ENCODE measurements at places on chromosomes 12 and 14.

GRCh38 chr14:58298477-58299400, at the start of gene ARID4A:
Gene ARID4A, plus strand, starts transcription at chr14:58298555. Its CDS starts 1,300 bp downstream, at chr14:58299855.
- DNase-seq, result peak; percentile 66

DNA sequence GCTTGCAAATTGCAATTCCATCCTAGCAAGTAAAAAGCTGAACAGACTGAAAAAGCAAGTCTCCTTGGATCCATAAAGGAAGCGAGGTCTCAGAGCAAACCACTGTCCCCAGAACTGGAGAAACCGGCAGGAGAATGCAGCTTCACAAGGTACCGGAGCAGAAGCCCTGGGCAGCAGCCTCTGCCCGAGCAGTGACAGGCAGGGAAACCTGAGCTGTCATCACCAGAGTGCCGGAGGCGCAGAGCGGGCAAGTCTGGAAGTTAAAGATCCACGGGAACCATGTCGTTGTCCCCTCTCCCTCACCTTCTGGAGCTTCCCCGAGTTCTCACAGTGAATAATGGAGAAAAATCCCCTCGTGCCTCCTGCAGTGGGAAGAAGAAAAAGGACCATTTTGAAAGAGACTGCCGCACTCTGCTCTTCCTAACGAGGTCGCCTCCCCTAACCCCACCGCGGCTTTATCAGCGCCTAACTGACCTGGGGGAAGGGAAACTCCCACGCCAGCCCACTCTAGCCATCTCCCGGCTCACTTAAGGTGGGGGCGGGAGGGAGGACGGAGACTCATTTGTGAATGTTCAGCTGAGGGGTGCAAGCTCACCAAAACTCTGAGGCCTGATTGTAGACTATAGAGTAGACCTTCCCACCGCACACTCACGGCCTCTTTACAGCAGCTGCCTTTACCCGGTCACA, 27.8 kb downstream of the FBXL14 start:
- DNase-seq, result no peak

DNA sequence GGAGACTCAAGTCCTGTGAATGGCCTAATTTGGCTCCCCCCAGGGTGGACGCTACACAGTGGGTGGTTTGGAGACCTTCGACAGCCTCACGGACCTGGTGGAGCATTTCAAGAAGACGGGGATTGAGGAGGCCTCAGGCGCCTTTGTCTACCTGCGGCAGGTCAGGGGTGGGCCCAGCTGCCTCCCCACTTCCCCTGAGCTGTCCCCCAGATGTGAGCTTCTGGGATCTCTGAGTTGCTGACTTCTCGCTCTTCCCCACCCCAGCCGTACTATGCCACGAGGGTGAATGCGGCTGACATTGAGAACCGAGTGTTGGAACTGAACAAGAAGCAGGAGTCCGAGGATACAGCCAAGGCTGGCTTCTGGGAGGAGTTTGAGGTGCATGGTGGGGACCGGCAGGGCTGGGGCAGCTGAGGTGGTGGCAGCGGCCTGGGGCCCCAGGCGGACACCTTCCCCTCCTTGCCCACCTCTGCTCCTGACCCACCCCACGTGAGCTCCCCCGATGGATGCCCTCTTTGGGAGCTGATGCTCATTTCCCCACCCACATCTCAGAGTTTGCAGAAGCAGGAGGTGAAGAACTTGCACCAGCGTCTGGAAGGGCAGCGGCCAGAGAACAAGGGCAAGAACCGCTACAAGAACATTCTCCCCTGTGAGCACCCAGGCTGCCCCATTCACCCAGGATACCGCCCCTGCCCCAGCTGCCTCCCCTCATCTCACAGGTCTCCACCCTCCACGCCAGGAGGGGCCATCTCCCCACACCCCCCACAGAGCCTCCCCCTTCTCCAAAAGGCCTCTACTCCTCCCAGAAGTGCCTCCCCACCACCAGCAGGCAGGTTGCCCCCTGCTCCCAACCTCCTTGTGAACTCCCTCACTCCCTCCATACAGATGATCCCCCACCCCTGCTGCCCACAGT, 4.2 kb downstream of the PTPN6 start:
- DNase-seq, result no peak

- no peak for DNase-seq
Measured at GRCh38 chr14:29425705-29426482, 501.8 kb downstream of the PRKD1 start.

DNA sequence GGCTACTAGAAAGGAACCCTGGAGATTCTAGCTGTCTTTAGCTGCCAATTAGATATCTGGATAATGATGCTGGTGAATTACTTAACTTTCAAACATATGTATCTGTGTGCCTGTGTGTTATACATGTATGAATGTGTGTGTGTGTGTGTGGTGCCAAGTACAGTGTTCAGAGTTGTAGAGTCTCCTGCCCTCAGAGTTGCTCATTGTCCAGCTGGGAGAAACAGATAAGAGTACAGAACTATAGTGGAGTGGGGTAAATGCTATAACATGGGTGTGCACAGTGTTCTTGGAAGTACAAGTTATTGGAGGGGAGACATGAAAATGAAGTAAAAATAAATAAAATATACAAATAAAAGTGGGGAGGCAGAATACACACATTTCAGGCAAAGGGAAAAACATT, 23.6 kb upstream of the ADAM20 start:
- no peak for DNase-seq

DNA sequence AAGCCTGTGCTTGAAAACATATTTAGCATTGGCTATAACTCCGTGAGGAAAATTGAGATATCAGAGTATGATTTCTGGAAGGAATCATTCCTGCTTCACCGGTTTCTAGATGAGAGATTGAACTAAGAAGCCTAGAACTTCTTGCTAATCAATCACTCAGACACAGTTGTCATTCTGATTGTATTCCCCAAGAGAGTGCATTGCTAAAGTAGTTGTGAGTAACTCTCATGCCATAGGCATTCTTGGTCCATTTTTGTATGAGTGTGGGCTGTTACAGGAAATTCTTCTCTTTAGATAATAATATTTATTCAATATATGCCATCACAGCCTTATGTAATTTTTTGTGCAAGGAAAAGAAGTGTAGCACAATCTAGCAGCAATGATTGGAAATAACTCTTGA, 893.3 kb upstream of the MDGA2 start:
- DNase-seq, result no peak

DNA sequence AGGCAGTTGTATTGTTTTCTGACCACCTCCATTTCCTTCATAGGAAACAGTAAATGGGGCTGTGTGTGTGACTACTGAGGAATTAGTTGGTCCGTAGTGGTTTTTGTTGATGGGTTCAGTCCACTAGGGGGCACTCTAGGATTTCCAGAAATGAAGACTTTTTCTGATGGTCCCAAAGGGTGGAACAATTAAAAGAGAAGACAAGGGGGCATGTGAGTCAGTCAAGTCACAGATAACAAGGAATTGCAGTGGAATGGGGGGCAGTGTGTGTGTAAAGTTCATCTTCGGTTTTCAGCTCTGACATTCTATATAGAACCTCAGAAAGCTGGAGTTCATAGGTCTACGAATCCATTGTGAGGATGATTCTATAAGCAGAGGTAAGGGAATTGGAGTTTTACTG, 186.6 kb upstream of the OR4E1 start:
- no peak for DNase-seq

DNA sequence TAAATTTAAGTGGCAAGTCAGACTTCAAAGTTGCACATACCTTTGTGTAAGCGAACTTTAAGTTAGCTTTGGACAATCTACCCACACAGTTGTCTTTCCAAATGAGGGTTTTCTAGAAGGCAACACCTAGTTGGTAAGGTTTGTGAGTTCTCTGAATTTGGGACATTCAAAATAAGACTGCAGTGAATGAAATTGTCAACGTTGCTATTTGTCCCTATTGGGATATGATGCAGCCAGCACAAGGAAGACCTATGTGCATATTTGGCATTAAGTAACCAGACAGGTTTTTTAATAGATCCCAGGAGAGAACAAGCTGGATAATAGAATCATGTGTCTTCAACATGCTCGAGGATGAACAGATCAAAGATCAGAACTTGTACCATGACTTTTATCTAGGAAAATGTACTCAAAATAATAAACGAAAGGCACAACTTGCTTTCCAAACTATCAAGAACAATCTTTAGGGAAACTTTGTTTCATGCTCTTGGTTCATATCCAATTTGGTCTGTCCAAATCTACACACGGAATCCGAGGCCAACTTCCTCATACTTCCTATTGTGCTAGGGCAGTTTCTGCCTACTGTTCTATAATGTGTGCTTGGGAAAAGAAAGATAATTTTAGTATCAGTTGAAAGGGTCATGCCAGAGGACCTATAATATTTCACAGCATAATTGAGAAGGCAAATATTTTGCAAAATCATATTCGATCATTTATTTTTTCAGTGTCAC, 284.2 kb upstream of the SOX5 start:
- DNase-seq, result no peak

- no peak for DNase-seq
Measured at GRCh38 chr14:89140326-89140725, 276.7 kb downstream of the FOXN3 start.

DNA sequence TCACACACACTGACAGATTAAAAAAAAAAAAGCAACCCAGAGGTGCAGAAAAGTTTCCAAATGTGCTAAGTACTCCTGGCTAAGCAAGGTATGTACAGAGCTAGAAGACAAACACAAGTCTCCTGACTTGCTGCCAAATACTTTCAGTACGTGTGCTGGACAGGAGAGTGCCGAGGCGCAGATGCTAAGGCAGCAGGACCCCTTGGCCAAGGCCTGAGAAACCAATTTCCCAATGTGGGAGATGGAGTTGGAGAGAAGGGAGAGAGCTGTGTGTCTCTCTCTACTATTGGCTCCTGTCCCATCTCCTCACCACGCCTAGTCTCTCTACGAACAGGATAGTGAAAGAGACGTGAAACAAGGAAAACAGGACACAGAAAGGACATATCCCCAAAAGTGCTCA, 5.3 kb downstream of the SPRYD3 start:
- DNase-seq, result no peak

GRCh38 chr14:101891471-101891870, 72.9 kb upstream of the DYNC1H1 start:
- DNase-seq, result no peak

- no peak for DNase-seq
Measured at GRCh38 chr14:98961191-98961590, 310.8 kb downstream of the BCL11B start.

DNA sequence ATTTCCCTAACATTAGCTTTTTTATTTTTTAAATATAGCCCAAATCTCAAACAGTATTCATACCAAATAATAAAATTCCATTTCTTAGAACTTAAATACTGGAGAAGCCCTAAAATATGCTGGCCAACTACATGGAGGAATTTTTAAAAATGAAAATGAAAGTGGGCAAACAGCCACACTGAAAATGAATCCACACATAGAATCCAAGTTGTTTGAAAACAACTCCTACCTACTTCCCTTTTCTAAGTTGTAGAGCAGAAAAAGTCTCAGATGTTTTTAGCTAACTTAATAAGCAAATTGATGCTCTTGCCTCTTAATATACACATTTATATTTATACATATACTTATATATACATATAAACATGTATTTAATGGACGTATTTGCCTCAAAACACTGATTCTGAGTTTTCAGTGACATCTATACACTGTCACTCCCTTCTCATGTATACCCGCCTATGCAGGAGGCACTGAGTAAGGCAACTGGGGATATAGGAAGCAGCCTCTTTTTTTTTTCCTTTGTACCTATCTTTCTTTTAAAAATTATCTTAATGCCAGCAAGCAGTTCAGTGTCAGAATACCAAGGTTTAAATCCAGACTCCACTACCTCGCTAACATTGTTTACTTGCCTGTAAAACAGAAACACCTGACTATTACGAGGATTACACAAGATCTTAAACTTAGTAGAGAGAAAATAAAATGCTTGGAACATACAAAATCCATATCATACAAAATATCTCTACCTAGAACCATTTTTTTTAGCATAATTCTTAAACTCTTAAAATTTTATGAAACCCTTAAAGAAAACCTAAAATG, 13.3 kb downstream of the DICER1 start:
- no peak for DNase-seq

DNA sequence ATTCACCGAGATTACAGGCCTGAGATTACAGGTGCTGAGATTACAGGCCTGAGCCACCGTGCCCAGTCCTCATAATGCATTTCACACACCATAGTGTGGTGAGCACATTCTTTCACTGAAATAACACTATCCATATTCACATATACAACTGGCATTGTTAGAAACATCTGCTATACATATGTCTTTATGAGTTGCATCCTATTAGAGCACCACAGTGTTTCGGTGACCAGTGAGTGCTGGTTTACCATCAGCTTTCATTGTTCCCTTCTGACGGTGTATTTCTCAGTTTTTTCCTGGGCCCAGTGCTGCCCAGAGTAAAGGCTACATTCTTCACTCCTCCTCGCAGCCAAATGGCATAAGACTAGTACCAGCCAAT, 96.2 kb upstream of the FGD4 start:
- DNase-seq, result no peak

GRCh38 chr12:72209086-72209485, 63.1 kb upstream of the TRHDE start:
- no peak for DNase-seq

GRCh38 chr12:111858186-111858585, 16.2 kb downstream of the MAPKAPK5 start:
- DNase-seq, result no peak

GRCh38 chr12:95551305-95551704, at the start of gene USP44:
Gene USP44, minus strand, starts transcription at chr12:95551476. Its CDS starts 17,220 bp downstream, at chr12:95534256.
- no peak for DNase-seq

DNA sequence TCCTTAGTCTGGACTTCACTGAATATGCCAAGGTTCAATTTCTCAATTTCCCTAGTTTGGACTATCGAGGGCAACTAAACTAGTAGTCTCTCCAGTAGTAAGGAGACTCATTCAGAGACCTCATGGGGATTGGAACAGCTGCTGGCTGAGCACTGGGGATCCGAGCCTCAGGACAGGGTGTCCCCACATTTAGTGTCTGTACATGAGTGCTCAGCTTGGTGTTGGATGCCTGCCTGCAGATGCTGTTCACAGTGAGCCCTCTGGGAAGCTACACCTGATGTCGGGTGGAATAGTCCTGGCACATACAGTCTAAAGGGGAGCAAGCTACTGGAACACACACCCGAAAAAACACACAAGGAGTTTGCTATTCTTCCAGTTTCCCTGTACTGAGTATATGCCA, 820 bp upstream of the FGF23 start:
- no peak for DNase-seq

- no peak for DNase-seq
Measured at GRCh38 chr14:22096514-22096895, 422.9 kb upstream of the OR4E1 start.

GRCh38 chr12:4353785-4354208, 25.7 kb downstream of the FGF23 start:
- DNase-seq, result no peak

DNA sequence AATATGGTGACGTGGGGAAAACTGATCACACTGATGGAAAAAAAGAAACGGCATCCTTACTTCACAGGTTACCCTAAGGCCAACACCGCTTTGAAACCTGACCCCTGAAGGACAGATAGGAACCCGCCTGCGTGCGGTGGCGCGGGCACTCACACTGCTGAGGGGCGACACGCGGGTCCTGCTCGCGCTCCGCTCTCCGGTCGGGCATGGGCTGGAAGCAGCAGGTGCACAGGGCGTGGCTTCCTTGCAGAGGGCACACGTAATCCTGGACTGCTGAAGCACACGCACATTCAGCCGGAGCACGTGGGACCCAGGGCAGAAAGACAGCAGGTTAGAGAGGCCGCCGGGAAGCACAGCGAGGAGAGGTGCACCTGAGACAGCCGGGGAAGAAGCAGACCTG, 22.8 kb upstream of the GOLGA3 start:
- no peak for DNase-seq

- DNase-seq, result no peak
Measured at GRCh38 chr14:55578511-55578910, 1.5 kb upstream of the KTN1 start.

Data from stimulated activated CD8-positive, alpha-beta memory T cell treated with anti-CD3 and anti-CD28 coated beads, Interleukin-4, amount 100 ng/mL, for 1 hour (primary cell).